T-helper 17 cell (primary cell): ENCODE measurements at places on chromosomes 13 and 19. TPM values are rescaled to one million over a fixed set of nuclear protein-coding genes. Genes with fewer than 3 reads are reported as not detected.

DNA sequence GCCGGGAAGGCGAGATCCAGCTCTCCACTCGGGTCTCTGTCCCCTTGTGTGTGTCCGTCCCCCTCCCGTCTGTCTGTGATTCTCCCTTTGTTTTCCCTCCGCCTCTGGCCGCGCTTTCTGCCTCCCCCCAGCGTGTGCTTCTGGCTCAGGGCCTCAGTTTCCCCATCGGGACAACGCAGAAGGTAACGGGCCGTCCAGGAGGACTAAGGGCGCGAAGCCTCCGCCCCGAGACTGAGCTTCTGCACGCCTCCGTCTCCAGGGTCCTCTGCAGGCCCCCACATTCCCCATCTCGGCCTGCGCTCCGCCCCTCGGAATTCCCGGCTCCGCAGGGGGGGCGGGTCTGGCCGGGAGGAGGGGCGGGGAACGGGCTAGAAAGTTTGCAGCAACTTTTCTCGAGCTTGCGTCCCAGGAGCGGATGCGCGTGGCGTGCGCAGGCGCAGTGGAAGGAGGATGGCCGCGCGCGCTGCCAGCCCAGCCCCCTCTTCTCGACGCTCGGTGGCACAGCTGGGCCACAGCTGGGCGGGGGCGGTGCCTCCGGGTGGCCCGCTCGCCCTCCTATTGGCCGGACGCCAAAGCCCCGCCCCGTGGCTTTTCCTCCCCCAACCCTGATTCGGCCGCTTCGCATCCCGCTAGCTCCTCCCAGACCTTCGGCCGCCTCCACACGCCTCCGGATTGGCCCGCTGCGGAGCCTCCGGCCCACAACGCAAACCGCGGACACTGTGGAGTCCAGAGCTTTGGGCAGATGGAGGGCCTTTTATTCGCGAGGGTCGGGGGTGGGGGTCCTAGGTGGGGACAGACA is at the start of gene SIX5:
SIX5 (minus strand) TSS at position 269 of the 799 bp plus-strand sequence. CDS start 408 bp downstream, outside the sequence.
- peak within 1 kb of the TSS; percentile 90 for H3K4me3 ChIP-seq
- peak; percentile 90 for DNase-seq
- H3K27me3 ChIP-seq, result peaks cover 6% of the 10 kb centered on the region
- no peaks in the 10 kb centered on the region for H3K36me3 ChIP-seq

DNA sequence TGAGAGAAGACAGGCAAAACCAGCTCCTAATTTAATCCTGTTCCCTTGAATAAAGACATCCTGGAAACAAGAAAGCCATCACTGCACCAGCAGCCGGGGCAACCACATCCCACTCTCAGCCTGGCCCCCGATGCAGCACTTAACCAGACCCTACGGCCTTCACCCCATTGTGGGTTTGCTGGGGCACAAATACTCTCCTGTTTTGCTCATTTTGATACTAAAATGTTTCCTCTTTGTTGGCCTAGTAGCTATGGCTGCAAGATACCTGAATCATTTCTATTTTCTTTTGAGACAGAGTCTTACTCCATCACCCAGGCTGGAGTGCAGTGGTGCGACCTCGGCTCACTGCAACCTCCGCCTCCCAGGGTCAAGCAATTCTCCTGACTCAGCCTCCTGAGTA is 28.4 kb downstream of the ANKRD27 start:
- H3K4me3 ChIP-seq, result no peak overlapping the region
- peaks cover 13% of the 10 kb centered on the region for H3K4me1 ChIP-seq
- H3K27ac ChIP-seq, result peak overlapping the region; percentile 67
- H3K27me3 ChIP-seq, result no peaks in the 10 kb centered on the region

DNA sequence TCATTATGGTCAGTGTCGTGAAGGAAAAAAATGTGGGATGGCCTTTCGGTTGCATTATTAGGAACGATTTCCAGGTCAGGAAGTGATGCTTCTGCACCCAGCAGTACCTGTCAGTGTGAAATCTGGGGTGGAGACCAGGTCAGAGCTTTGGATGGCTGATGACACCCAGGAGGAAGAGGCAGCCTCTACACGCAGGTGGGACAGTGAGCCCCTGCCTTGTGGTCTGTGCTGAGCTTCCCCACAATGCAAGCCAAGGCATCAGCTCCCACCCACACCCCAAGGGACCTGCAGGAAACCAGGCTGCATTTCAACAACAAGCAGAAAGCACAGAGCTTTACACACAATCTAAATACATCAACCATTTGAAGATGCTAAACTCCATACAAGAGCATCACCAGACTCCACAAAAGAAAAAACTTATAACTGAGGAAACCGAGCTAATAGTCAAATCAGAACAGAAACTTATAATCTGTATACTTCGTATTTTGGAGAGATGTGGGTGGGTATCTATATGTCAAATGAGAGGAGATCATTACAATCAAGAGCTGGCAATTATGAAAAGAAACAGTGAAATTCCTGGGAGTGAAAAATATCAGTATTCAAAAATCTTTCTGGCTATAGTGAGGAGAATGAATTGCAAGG is 130.1 kb downstream of the ZDHHC20 start:
- no peak overlapping the region for H3K4me3 ChIP-seq
- H3K27ac ChIP-seq, result peak overlapping the region; percentile 0
- no peaks in the 10 kb centered on the region for H3K27me3 ChIP-seq
- peaks cover 22% of the 10 kb centered on the region for H3K4me1 ChIP-seq
- DNase-seq, result no peak

DNA sequence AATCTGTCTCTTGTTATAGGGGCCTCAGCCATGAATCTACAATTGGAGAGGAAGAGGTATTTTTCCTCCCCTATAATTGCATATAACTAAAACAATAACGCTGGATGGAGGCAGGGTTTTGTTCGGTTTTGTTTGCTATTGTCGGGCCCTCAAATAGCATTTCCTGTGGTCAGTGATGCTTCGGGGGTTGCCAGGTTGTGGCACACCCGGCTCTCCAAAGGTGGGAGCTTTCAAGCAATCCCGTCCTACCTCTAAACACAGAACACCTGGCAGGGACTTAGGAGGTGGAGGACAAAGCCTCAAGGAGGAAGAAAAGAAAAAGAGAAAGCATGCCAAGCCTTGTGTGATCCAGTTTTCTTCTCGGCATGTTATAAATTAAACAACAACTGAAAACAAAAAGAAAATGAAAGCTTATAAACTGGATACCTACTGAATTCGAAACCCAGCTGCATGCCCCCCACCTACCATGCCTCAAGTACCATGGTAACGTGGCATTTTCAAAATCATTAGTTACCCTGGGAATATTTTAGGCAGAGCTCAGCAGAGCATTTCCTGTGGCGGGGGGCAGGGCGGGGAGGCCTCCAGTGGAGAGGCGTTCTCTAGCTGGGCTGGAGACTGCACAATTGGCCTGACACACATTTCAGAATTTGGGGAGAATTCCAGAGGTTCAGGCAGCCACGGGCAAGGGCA is 213.8 kb downstream of the DCLK1 start:
- no peak overlapping the region for H3K4me3 ChIP-seq
- no peaks in the 10 kb centered on the region for H3K36me3 ChIP-seq
- peaks cover 2% of the 10 kb centered on the region for H3K4me1 ChIP-seq
- no peak for DNase-seq
- no peaks in the 10 kb centered on the region for H3K27me3 ChIP-seq

- H3K36me3 ChIP-seq, result no peaks in the 10 kb centered on the region
- peaks cover 6% of the 10 kb centered on the region for H3K4me1 ChIP-seq
- peaks cover 37% of the 10 kb centered on the region for H3K27me3 ChIP-seq
- H3K4me3 ChIP-seq, result no peak overlapping the region
- no peak for DNase-seq
- H3K27ac ChIP-seq, result peak overlapping the region; percentile 73
Observed at GRCh38 chr13:33033986-33034385, 17.8 kb downstream of the KL start.

Gene RFPL4A
- not detected for total RNA-seq

- H3K27me3 ChIP-seq, result no peaks in the 10 kb centered on the region
- no peak overlapping the region for H3K4me3 ChIP-seq
- peaks cover 7% of the 10 kb centered on the region for H3K4me1 ChIP-seq
- peaks cover 3% of the 10 kb centered on the region for H3K36me3 ChIP-seq
- DNase-seq, result no peak
- H3K27ac ChIP-seq, result peak overlapping the region; percentile 27
Observed at GRCh38 chr19:47682939-47683338, 30.3 kb upstream of the EHD2 start.

DNA sequence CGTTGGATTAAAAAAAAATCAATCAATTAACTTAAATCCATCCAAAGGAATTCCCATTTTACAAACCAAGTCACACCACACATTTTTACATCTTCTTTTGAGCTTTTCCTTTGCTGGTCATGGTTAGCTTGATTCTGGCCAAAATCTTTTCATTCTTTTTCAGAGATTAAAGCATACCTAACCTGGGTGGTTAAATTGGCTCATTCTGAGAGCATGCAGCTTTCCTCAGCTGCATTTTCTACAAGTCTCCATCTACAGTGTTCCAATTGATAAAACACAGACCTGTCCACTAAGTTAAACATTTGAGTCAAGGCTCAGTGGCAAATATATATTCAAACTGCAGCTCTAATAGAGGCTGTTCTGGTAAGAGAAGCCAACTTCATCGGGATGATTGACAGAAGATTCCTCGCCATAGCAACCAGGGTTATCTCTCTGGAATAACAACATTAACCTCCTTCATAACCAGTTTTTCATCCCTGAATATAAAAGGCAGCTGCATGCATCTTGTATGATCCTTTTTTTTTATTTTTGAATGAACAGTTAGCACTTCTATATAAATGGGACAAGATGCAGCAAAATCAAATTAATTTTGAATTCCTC is 106.2 kb downstream of the DNAJC15 start:
- DNase-seq, result no peak
- H3K27me3 ChIP-seq, result peaks cover 52% of the 10 kb centered on the region
- H3K36me3 ChIP-seq, result peaks cover 8% of the 10 kb centered on the region
- H3K4me3 ChIP-seq, result no peak overlapping the region
- no peak overlapping the region for H3K27ac ChIP-seq

GRCh38 chr19:19943848-19944582 is 43.3 kb downstream of the ZNF93 start:
- DNase-seq, result no peak
- no peak overlapping the region for H3K27ac ChIP-seq
- no peak overlapping the region for H3K4me3 ChIP-seq
- no peaks in the 10 kb centered on the region for H3K4me1 ChIP-seq
- no peaks in the 10 kb centered on the region for H3K27me3 ChIP-seq
